Stimulated activated CD4-positive, alpha-beta T cell treated with anti-CD3 and anti-CD28 coated beads, Interleukin-12 subunit alpha, Interleukin-12 subunit beta, amount 100 ng/mL, for 4 hours (primary cell): ENCODE measurements at places on chromosomes 2 and 18.

DNA sequence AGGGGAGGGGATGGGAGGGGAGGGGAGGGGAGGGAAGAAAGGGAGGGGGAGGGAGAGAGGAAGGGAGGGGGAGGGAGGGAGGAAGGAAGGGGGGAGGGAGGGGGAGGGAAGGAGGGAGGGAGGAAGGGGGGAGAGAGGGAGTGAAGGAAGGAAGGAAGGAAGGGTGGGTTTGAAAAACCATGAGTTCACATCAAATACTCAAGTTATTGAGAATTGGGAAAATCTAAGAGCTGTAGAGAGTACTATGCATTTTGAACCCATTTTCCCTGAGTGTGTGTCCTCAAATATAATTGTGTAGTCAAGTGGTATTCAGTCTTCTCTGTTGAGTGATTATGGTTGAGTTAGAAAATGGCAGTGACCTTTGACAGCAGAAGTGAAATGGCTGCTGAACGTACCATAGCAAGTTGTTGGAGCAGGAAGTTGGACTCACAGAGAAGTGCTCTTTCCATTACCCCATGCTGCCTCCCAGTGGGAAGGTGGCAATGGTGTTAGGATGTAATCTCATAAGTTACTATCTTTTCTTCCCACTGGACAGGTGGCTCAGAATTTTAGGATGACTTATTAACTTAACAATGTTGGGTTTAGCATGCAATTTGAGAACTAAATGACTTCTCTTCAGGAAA, 214.6 kb downstream of the SETBP1 start:
- peak; percentile 8 for DNase-seq

GRCh38 chr2:158743466-158743865, 51.7 kb upstream of the DAPL1 start:
- DNase-seq: no peak

DNA sequence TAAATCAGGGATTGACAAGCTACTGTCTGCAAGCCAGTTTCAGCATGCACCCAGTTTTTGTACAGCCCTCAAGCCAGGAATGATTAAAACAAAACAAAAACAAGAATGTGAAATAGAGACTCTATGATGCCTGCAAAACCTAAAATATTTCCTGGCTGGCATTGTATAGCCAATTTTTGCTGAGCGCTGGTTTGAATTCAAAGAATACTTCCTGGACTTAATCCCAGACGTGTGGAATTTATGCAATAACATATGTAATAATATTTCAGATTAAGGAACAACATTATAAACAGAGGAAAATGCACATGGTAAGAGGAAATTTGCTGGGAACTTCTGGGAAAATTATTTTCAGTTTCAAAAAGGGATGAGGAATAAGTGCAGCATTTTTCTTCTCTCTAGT, 148.1 kb upstream of the RPRM start:
- DNase-seq: no peak

DNA sequence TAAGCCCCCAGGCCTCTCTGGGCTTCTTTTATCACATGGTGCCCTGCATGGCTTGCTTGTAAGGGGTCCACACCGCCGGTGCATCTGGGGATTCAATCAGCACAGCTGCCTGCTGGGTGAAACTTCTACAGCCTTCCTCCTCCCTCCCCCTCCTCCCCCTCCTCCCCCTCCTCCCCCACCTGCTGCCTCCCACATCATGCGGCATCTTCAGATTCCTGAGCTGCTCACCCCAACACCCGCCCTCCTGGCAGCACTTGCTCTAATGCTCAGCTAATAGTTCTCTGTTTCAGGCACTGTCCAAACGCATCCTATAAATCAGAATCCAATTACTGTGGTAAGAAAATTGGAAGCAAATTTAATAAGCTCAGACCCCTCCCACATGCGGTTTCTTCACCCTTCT, 150.7 kb downstream of the GALNT14 start:
- DNase-seq: no peak

- no peak for DNase-seq
Measured at GRCh38 chr2:24482972-24483300, 8.1 kb upstream of the NCOA1 start.

DNA sequence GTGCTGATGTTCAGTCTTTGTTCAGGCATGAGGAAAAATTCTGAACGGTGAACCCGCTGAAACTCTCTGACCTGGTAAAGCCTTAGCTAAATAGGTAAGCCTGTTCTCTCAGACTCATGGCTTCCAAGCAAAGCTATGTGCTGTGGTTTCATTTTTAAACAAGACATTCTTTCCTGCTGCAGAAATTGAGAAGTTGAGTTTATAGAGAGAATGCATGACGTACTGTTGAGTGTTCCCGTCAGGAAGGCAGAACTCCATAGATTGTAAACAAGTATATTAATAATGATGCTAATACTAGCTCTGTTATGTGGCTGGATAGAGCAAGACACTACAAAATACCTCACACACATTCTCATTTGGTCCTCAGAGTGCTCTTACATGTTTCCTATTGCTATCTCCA, 424.0 kb upstream of the CRIM1 start:
- DNase-seq: no peak

- no peak for DNase-seq
Measured at GRCh38 chr2:12556762-12557161, 160.0 kb upstream of the TRIB2 start.

DNA sequence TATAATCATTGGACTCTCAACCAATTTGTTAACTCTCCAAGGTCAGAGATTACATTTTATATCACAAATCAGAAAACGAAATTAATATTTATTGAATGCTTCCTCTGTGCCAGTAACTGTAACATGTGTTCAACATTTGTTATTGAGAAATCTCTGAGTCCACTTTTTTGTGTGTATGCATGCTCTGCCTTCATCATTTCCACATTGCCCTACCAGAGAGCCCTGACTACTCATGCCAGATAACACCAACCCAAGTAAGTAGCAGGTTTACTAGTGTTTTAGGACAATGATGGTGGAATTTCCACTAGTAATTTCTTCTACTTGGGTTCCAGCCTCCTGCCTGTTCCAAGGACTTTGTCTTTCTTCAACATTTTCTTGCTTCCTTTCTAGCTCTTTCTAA, 14.2 kb upstream of the FAP start:
- no peak for DNase-seq

- DNase-seq: no peak
Measured at GRCh38 chr18:77547757-77548156, 298.1 kb downstream of the GALR1 start.

GRCh38 chr2:224982910-224983711, 59.2 kb downstream of the DOCK10 start:
- no peak for DNase-seq

DNA sequence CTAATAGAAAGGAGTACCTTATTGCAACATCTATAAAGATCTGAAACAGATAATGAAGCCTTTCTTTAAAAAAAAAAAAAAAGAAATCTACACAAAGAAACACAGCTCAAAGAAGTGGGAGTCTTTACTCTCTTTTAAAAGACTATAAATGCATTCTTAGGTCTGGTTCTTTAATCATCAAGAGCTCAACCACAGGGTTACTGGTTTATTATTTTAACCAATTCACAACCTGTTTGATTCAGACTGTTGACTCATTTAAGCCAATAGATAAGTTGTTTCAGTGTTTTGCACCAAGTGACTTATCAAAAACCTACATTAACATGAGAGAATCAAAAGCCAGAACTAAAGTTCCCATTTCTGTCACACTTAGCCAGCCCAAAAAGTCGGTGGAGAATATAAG, 93.1 kb downstream of the TCF4 start:
- DNase-seq: no peak

DNA sequence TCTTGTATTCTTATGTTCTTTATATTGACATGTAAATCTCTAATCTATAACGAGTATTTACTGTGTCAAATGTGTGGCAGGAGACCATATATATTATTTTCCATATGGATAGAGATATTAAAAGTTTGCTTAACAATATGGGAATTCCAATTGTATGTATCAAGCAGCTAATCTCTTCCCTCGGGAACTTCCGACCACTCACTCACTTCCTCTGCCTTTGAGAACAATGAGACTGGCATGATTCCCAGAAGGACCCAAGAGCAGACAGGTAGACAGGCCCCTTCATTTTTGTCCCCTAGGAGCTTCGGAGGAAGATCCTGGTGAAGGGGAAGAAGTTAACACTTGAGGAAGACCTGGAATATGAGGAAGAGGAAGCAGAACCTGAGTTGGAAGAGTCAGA, 24.1 kb downstream of the PLCD4 start:
- no peak for DNase-seq

DNA sequence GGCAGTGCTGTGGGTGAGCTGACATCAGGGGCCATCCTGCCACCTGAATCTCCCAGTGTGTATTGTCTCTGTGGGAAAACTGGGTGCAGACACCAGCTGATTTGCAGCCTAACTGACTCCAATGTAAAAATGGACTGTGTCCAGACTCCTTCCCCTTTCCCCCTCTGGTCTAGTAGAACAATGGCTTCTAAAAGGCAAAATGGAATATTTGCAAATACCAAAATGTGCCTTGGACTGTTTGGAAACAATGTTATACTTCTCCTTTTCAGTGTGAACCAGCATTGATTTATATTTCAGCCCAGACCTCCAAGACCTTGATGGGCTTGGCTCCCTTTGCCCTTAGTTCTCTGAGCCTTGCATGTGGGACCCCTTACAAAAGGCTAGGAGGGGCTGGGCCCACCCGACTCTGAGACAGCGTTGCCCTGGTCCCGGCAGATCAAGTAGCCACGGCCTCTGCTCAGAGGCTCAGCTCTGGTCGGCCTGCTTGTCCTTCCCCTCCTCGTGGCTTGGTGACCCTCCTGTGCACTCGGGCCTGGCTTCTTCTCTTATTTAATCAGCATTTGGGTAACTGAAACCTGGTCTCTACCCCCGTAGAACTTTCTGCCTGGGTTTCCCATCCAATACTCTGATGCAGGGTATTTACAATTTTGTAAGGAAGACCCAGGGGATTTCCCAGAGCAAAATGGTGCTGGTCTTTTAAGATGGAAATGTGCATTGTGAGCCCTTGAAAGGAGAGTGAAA, 18.0 kb upstream of the ACKR3 start:
- DNase-seq: no peak

DNA sequence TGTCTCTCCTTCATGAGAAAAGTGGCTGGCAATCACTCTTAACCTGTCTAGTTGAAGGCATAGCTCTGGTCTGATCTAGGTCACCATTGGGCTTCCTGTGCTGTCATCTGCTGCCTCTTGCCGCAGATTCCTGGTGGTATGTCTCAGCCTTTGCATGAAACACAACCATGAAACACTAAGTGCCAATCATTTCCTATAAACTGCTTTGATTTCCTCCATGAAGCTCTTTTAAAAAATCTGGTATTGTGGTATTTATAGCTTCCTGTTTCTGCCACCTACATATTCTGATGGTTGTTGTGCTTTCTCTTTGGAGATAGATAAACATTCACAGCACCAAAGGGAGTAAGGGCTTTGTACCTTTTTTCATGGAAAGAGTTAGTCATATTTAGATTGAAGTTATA, 120.0 kb upstream of the EPC2 start:
- peak; percentile 24 for DNase-seq

DNA sequence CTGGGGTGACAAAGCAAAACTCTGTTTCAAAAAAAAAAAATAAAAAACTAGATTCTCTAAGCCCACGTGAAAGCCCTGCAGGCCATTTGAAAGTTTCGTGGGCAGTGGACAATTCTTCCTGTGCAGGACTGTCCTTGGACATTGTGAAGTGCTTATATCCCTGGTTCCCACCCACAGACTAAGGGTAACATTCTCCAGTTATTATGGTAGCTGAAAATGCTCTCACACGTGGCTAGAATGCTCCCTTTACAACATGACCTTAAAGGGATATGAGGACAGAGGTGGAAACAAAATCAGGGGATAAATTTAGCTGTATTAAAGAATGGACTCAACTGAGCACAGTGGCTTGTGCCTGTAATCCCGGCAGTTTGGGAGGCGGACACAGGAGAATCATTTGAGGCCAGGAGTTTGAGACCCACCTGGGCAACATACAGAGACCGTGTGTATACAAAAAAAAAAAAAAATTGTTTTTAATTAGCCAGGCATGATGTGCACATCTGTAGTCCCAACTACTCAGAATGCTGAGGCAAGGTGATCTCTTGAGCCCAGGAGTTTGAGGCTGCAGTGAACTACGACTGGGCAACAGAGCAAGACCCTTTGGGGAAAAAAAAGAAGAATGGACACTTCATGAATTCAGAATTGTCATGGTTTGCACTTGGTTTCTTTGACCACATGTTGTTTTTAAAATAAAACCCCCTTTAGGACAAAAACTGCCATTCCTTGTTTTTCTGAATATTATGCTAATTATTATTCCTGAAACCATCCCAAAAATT, 167.9 kb downstream of the MGAT5 start:
- no peak for DNase-seq

DNA sequence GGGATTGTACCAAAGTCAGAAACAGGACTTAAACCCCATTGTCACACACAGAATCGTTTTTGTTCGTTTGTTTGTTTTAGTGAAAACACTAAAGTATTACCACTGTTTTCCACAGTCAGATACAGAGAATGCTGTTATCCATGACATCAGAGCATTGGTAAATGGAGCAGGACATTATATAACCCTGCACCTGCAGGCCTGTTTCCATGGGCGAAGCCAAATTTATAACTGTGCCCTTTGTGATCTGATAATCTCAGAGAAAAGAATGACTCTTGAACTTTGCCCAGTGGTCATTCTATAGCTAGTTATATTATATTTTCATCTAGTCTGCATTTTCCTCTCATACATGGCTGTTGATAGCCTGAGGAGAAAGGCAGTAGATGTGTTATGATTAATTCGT, 217.6 kb downstream of the TMEM182 start:
- no peak for DNase-seq

GRCh38 chr2:134727385-134727784, 8.6 kb upstream of the TMEM163 start:
- DNase-seq: no peak

DNA sequence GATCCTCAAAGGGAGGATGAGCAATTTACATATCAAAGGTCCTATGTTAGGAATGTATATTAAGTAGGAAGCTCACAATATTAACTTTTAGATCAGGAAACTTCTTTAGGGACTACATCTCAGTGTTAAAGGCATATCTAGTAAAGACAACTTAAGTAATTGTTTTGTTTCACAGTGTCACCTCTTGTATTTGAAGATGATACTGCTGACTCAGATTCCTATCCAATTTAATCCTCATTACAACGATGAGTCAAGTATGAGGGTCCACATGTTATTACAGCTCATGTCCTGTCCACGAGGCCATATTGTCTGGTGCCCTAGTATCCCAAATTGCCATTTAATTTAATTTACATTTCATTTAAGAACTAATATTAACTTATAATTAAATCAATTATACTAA, 523.9 kb downstream of the CCDC85A start:
- DNase-seq: no peak

GRCh38 chr2:98709535-98709934, 21.4 kb downstream of the MGAT4A start:
- DNase-seq: no peak

GRCh38 chr2:168194784-168195522, 52.4 kb downstream of the STK39 start:
- no peak for DNase-seq

- no peak for DNase-seq
Measured at GRCh38 chr2:65974067-65974723, 460.7 kb upstream of the MEIS1 start.
